ENCODE measurements at places on chromosomes 7 and 10.

DNA sequence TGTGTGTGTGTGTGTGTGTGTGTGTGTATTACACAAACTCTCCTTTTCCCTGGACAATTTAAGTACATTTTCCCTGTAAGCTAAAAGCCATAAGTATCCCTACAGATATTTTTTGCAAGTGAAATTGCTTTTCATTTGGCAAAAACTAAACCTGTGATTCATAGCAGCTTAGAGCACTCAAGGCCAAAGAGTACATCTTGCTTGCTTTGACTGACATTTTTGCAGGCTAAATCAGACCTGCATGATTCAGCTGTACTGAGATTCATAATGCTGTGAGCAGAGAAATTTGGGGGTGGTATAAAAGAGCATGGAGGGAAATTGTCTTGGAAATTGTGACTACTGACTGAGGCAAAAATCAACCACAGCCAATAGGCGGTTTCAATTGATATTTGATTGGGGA is 500.4 kb downstream of the GFRA1 start:
- no peak for DNase-seq
- no peak overlapping the region for H3K4me3 ChIP-seq
- H3K27me3 ChIP-seq = no peaks in the 10 kb centered on the region
- no peak overlapping the region for H3K27ac ChIP-seq
- H3K36me3 ChIP-seq = no peaks in the 10 kb centered on the region
- no peaks in the 10 kb centered on the region for H3K4me1 ChIP-seq

- H3K27me3 ChIP-seq = no peaks in the 10 kb centered on the region
- DNase-seq = no peak
- no peaks in the 10 kb centered on the region for H3K4me1 ChIP-seq
- no peaks in the 10 kb centered on the region for H3K36me3 ChIP-seq
- no peak overlapping the region for H3K27ac ChIP-seq
- no peak overlapping the region for H3K4me3 ChIP-seq
These were observed 136.4 kb upstream of the ODAD2 start for GRCh38 chr10:28135258-28135657.

GRCh38 chr7:77199013-77199966 is at the start of gene FGL2:
Gene FGL2 (minus strand): TSS chr7:77199819. CDS start chr7:77199793, 26 bp downstream.
- no peaks in the 10 kb centered on the region for H3K4me1 ChIP-seq
- peak within 1 kb of the TSS; percentile 25 for H3K27ac ChIP-seq
- no peaks in the 10 kb centered on the region for H3K36me3 ChIP-seq
- H3K27me3 ChIP-seq = no peaks in the 10 kb centered on the region
- peak; percentile 67 for DNase-seq
- peak within 1 kb of the TSS; percentile 32 for H3K4me3 ChIP-seq

GRCh38 chr10:75071756-75072155 is 39.7 kb upstream of the SAMD8 start:
- no peak overlapping the region for H3K4me3 ChIP-seq
- H3K36me3 ChIP-seq = no peaks in the 10 kb centered on the region
- no peaks in the 10 kb centered on the region for H3K27me3 ChIP-seq
- DNase-seq = peak; percentile 37
- peak overlapping the region; percentile 55 for H3K27ac ChIP-seq

- H3K36me3 ChIP-seq = no peaks in the 10 kb centered on the region
- H3K27me3 ChIP-seq = no peaks in the 10 kb centered on the region
- no peaks in the 10 kb centered on the region for H3K4me1 ChIP-seq
- no peak overlapping the region for H3K27ac ChIP-seq
These were observed 170.0 kb downstream of the TPK1 start for GRCh38 chr7:144665689-144666381.
